Stimulated activated CD8-positive, alpha-beta memory T cell treated with anti-CD3 and anti-CD28 coated beads, Interleukin-4, amount 100 ng/mL, for 4 hours (primary cell): ENCODE measurements at places on chromosomes 1 and 21.

GRCh38 chr1:199878823-199879222 is 148.7 kb upstream of the NR5A2 start:
- no peak for DNase-seq

DNA sequence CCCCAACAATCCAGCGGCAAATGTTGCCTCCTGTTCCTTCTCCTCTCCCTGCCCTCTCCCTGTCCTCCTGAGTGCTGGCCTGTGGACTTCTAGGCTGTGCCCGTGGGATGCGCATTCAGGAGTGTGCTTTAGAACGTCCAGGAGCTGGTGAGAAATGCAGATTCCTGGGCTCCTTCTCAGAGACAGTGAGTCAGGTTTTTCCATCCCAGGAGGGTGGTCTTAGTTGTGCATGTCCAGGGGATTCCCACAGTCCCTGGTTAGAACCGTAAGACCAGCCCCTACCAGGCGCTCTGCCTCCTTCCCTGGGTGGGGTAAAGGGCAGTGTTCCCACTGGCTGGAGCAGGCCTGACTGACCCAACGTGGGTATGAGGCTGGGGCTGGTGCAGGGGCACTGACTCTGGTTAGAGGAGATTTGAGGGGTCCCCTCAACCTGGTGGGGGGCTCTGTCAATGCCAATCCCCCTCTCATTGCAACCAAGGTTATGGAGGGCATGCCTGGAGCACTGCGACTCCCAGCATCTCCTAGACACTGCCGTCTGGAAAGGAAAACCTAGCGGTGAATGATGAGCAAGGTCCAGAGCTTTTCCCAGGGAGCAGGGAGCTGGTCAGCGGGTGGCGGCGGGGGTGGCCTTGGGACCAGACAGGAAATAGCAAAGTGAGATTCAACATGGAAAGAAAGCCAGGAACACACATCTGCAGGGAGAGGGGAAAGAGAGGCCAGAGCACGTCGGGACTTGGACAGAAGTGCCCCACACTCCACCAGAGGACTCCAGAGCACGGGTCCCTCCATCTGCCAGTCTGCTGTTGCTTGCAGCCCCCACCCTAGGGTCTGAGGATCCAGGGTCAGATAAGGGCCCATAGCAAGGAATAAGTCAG is 38.5 kb downstream of the HSPG2 start:
- no peak for DNase-seq

GRCh38 chr1:60041783-60042182 is 31.8 kb downstream of the C1orf87 start:
- DNase-seq = no peak

DNA sequence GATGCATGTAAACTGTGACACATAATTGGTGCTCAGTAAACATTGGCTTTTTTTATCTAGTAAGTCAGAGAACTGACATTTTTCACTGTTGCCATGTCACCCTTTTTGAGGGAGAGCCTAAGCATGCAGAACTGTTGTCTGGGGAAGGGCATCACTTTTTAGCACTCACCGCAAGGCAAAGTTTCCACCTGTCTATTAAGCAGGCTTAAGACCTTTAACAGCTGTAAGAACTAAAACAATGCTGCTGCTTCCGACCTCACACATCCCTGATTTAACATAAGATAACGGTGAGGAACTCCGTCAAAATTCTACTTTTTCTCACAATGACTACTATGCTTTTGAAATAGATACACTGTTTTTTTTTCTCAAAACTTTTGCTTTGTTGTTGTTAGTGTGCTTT is 554.8 kb downstream of the NUF2 start:
- DNase-seq = no peak

DNA sequence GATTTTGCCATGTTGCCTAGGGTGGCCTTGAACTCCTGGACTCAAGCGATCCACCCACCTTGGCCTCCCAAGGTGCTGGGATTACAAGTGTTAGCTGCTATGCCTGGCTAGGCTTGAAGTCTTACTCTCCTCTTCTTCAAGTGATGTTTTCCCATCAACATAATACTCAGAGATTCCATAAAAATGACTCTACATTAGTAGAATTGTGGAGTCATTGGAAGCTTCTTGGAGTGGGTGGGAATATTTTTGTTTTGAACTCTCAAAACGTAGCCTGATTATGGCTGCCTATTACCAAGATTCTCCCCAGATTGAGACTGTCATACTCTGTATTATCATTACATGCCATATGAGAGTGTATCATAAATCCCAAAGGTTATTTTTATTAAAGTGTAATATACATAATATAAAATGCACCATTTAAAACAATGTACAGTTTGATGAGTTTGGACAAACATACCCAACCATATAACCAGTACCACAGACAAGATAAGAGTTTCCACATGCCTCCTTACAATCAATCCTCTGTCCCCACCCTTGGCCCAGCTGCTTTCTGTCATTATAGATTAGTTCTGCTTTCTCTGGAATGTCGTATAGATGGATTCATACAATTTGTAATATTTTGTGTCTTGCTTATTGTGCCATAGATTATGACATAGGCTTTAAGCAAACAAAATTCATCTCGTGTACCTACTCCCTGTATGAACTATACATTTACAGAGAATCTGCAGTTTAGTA is 8.0 kb upstream of the DNM3 start:
- no peak for DNase-seq

GRCh38 chr1:155313261-155313660 is 4.6 kb downstream of the FDPS start:
- no peak for DNase-seq

- peak; percentile 44 for DNase-seq
Observed at GRCh38 chr1:203038891-203039608, 12.8 kb downstream of the PPFIA4 start.

DNA sequence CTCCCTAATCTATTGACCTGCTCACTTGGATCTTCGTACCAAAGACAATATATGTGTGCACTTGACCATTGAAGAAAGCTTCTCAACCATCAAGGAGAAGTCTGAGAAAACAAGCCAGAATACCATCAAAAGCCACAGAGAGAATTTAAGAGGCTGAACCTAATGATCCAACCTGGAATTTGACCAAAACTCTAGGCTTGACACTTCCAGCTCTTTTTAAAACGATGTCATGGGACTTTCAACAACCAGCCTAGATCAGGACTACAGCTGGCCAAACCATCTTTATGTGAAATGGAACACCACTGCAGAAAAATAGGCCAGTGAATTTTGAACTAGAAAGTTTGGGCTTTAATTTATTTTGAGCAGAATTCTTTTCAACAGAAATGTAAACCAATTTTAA is 444.4 kb downstream of the LTN1 start:
- DNase-seq = no peak

DNA sequence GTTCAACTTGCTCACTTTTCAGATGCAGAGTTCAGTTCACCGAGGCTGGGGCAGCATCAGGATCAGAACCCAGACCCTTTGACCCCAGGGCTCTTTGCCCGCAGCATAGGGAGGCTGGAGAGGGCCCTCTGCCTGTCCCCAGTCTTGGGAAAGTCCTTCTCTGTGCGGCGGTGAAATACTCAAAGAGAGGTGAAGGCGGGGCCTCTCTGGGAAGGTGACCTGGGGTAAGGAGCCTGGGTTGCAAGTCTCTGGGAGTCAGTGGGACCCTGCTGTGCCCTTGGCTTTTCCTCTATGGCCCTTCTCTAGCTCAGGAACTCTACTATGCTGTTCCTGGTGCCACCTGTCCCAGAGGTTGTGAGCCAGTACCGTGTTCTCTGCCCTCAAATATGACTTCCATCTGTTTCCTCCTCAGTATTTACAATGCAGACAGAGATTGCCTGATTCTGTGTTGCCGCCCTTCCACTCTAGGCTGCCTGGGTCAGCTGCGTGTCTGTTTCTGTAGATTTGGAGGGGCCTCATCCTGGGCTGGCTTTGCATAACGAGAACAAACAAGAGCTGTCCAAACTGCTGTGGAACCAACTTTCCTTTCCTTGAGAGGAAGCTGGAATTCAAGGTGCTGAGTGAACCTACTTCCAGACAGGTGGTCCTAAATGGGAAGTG is 18.7 kb upstream of the ZBTB21 start:
- DNase-seq = no peak

DNA sequence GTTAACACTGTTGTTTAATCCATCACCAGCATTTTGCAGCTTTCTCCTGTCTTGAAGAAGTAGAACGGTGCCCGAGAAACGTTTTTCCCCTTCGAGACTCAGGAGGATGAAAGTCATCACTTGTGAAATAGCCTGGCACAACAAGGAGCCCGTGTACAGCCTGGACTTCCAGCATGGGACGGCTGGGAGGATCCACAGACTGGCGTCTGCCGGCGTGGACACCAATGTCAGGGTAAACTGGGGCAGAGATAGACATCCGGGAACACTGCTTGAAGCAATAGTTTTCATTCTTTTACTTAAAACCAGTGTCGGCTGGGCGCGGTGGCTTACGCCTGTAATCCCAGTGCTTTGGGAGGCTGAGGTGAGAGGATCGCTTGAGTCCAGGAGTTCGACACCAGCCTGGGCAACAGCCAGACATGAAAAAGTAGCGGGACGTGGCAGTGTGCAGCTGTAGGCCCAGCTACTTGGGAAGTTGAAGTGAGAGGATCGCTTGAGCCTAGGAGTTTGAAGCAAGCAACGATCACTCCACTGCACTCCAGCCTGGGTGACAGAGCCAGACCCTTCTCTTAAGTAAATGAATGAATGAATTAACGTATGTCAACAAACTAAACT is 945 bp downstream of the CHAF1B start:
- no peak for DNase-seq

DNA sequence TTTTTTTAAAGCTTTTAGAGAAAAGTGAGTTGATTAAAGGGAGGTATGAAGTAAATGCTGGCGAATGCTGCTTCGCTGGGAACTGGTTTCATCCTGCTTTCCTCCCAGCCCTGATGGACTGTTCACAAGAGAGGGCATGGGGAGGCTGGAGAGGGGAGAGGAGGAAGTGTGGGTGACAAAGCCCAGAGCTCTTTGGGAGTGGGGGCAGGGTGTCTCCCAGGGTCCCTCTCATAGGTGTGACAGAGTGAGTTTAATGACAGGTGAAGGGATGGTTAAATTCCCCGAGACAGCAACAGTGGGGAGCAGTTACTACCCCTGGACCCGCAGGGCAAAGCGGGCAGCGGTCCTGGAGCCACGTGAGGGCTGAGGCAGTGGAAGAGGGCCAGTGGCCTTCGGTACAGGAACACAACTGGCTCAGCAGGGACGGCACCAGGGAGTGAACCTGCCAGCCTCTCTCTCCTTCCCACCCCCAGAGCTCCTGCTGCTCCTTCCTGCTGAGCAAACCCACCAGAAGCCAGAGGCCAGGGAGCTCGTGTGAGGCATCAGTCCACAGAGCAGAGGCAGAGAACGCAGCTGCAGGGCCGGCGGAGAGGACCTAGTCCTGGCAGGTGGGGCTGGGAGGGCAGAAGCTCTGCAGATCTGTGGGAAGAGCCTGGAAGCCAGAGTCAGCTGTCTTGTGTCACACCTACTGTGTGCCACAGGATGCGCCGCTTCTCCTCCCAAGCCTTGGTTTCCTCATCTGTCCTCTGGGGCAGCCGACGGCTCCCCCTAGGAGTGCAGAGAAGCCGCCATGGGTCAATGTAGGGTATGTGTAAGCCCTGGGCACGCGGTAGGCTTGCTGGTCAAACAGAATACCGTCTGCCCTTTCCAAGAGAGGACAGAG is 20.9 kb upstream of the LRP8 start:
- DNase-seq = no peak

DNA sequence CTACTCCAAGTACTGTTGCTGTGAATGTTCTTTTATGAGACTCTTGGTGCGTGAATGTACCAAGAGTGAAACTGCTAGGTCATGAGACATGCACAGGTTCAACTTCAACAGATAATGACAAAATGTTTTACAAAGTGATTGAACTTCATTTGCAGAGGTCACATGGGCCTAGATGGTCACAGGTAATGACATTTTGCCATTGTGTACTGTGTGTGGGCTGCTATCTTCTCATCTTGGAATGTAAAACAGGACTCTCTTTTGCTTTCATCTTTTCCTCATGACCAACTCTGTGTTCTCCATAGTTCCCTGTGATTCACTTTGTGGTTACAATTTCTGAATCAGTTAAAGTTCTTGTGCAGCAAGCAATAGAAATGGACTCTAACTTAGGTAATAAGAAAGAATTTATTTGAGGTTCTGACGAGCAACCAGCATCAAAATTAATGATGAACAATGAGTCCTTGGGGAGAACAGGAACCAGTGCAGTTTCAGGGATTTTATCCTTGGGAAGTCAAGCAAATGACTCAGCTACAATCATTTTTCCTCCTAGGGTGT is 16.2 kb upstream of the TSNAX start:
- no peak for DNase-seq

DNA sequence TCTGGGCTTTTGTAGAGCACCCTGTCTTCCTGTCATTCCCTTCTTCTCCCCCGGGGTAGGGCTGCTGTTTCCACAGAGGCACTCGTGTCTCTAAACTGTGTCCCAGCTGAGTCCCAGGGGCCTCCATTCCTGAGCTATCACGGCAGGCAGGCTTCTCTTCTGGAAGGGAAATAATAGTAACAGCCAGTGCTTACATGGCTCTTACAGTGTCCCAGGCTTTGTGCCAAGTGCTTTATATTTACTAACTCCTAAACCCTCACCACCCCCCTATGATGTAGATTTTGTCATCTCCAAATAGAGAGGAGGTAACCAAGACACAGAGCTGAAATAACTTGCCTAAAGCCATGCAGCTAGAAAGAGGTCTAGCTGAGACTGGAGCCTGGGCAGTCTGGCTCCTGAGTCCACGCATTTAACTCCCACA is 1.4 kb upstream of the CELF3 start:
- DNase-seq = no peak

DNA sequence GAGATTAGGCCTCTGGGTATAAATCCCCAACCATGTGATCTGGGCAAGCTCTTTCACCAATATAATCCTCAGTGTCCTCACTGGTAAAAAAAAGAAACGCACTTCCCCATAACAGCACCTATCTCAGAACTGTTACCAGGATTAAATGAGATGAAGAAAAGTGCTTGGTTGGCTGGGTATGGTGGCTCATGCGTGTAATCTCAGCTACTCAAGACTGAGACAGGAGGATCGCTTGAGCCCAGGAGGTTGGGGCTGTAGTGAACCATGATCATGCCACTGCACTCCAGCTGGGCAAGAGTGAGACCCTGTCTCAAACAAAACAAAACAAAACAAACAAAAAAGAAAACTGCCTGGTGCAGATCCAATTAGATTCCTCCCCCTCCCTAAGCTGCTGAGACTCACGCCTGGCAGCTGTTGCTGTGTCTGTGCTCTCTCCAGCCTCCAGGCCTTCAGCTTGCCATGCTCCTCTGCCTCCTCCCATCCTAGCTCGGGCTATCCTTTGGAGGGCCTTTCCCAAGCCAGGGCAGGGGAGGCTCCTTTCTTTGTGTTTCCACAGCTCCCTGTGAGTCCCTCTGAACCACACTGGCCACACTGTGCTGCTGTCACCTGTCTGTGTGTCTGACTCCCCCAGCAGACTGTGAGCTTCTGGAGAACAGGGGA is 19.0 kb downstream of the CYB5RL start:
- DNase-seq = no peak

GRCh38 chr1:246773213-246773641 is 49.0 kb downstream of the SCCPDH start:
- no peak for DNase-seq

GRCh38 chr1:66931590-66931989 is 6.8 kb downstream of the MIER1 start:
- no peak for DNase-seq

DNA sequence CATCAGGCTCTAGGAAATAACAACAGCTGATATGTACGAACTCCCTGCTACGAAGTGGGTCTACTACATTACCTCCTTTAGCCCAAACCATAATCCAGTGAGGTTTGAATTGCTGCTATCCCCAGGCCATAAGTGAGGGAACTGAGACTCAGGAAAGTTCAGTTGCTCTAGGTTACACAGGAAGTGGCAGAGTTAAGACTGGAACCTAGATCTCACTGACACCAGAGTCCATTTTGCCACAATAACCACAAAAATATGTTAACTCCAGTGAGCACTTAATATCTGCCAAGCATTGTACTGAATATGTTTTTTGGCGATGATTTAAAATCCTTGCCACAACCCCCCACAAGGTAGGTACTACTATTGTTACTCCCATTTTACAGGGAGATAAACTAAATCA is 8.9 kb upstream of the TADA1 start:
- no peak for DNase-seq
